ENCODE measurements at places on chromosomes 2 and 18.

DNA sequence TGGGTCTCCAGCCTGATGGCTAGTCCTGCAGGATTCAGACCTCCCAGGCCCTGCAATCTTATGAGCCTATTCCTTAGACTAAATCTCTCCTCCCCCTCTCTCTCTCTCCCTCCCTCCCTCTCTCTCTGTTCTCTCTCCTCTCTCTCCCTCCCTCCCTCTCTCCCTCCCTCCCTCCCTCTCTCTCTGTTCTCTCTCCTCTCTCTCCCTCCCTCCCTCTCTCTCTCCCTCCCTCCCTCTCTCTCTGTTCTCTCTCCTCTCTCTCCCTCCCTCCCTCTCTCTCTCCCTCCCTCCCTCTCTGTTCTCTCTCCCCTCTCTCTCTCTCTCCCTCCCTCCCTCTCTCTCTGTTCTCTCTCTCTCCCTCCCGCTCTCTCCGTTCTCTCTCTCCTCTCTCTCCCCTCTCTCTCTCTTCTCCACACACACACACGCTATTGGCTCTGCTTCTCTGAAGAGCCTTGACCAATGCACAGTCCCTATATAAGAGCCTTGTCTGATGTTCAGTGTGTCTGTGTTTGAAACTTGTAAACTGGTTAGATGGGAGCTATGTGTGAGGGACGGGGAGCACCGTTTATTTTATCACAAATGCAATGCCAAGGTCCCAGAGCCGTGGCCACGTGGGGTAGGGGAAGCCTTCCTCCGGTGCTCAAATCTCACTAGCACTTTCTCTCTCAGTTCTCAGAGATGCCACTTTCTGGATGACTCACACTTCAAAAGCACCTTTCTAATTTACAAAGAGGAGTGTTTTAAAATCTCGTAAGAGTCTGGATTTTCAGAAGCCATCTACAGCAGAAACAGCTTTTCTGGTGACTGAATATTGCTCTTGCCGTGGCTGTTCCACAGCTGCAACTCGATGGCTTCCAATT, 9.4 kb upstream of the PRLH start:
- no peak for DNase-seq

DNA sequence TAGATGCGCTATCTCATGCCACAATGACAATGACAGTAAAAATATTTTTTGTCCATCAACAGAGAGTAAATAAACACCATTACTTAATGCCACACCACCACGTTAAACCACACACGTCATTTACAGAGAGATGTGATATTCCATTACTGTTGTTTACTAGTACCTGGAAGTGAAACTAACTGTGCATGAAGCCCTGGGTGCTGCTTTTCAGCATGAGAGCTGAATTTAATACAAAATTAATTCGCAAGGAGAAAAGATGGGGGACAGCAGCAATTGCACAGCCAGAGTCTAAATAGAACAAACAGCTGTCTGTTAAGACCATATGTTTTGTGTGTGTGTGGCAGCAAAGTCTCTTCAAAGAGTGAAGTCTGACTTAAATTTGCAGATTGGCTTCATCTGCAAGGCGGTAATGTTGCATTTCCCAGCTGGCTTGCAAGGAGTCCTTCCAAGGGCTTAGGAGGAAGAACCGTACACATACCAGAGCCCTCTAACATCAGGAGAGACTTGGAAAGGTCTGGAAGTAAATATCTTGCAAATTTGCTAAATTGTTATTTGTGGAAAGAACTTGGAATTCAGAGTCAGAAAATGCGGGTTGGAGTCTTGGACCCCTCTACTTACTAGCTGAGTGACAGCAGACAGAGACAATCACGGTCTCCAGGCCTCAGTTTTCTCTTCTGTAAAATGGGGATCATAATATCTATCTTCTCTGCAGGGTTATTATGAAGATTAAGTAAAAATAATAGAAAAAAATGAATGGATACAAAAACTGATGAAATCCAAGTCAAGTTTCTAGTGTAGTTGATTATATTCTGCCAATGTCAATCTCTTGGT, 127.6 kb downstream of the ALPK2 start:
- no peak for DNase-seq

DNA sequence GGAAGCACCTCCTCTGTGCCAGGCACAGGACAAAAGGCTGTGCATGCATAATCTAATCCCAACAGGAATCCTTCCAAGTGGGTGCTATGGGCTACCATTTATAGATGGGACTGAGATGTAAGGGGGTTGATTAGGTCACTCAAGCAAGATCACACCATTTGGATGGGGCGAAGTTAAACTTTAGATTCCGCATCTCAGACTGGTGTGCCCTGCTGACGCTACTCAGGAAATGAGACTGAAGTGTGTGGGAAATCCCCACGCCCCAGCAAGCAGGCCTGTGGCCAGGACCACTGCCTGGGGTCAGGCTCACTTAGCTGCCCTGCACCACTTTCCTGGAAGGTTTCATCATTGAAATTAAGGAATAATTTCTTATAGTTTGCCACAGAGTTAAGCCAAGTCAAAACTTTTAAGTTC, 70.5 kb upstream of the PPP1CB start:
- no peak for DNase-seq

DNA sequence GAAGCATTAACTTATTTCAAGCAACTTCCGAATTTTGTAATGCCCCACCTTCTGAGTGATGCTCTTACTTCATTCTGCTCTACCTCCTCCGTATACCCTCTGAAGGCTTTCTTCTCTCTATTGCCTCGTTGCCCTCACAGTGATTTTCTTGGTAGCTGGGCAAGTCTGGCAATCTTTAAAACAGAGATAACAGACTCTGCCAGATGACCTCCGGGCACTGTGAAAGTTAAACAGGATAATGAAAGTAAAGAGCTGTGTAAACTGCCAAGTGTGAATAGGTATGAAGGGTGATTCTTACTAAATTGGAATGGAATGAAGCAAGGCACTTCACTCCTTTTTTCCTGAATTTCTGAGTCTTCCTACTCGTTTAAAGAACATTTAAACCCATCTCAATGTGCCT, 207.3 kb upstream of the GYPC start:
- no peak for DNase-seq

- no peak for DNase-seq
These were observed 25.1 kb downstream of the EFEMP1 start for GRCh38 chr2:55898386-55899040.

GRCh38 chr2:233384015-233384414, 29.7 kb downstream of the DGKD start:
- no peak for DNase-seq

- DNase-seq, result no peak
These were observed 1077.3 kb upstream of the TMEFF2 start for GRCh38 chr2:193272011-193272410.

GRCh38 chr2:161223139-161223732, 63.0 kb downstream of the TANK start:
- no peak for DNase-seq

DNA sequence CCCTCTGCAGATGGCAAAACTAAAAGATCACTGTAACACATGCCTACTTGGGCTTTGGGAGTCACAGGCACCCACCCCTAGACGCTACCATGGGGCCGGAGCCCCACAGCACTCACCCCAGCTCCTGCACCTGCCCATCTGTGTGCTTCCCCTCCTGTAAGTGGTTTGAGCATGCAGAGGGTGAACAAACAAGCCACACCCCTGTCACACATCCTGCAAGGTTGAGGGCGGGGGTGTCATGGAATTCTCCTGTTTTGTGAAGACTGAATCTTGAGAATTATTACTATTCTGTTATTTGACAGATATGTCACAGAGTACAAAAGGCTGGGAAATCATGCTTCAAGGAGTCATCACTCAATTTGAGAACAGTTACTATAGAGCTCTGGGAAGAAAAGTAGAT, 60.9 kb downstream of the RFTN2 start:
- DNase-seq, result no peak

- DNase-seq, result no peak
These were observed 108.2 kb upstream of the ERBB4 start for GRCh38 chr2:212646698-212647366.

DNA sequence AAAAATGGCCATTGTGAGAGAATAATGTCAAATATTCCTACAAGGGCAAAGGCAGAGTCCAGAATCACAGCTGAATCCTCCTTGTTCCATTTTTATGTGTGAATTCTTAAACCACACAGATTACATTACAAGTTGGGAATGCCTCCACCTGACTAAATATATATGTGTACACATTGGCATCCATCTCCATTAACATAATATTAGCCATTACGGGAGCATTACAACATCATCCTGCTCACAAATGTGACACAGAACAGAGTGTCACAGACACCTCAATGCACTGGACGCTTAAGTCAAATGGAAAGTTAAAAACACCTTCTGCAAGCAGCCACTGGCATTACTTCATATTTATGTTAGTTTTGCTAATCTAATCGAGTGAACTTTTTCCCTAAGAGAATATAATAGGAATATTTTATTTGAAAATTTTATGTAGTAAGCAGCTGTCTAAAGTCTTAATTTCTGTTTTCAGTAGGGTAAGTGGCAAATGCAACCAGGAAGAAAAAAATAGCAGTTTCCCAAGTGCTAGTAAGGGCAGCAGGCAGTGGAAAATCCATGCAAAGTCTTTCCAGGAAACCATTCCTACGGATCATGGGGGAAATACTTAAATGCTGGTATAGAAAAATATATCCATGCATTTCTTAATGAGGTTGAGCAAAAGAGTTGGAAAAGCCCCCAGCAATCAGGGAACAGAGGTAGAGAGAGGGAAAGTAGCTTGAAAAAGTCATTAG, 255.6 kb downstream of the OSR1 start:
- no peak for DNase-seq

DNA sequence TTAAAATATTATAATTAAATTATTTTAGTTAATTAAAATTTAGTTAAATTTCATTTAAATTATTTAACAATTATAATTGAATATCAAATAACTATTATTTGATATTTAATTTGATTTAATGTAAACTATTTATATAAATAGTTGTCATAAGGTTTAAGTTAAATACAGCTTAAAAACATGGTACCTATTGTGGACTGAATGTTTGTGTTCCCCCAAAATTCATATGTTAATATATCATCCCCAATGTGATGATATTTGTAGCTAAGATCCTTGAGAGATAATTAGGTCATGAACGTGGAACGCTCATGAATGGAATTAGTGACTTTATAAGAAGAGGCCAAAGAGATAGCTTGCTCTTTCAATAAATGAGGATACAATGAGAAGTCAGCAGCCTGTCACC, 505.7 kb upstream of the LRATD1 start:
- DNase-seq, result no peak

GRCh38 chr18:61608316-61608715, 275.1 kb downstream of the CDH20 start:
- DNase-seq, result no peak

- no peak for DNase-seq
These were observed 13.5 kb downstream of the ALPK2 start for GRCh38 chr18:58615140-58616132.

GRCh38 chr2:34664266-34664665, 1065.2 kb upstream of the FAM98A start:
- DNase-seq, result no peak

DNA sequence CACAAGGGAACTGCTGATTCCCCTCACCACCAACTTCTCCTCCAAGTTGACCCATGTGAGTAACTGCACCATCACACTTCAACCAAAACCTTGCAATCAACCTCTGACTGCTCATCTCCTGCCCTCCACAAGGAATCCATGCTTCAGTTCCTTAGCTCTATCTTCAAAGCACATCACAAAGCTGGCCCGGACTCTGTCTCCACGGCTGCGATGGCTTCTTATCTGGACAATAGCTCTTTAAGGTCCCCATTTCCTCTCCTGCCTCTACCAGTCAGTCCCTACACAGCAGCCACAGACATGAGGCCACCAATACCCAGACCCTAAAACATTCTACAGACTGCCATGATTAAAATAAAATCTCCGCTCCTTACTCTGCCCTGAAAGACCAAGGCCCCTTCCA, 25.7 kb downstream of the MBOAT2 start:
- DNase-seq, result no peak

DNA sequence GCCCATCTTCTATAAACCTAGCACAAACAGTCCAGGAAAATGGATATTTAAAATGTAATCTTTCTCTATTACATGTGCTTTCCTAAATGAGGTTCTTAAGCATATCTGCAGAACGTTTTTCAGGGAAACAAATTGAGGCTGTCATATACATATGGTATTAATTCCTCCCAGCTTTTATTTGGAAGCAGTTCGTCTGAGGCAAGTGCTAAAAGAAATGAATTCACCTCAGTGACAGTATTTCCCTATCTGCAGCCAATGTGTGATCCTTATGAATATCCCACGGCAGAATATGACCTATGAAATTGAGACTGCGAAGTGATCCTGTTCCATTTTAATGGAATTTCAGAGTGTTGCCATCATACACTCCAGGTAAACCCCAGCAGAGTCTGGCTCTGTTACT, 7.1 kb downstream of the MYOM1 start:
- DNase-seq, result no peak

Data from NCI-H1105 (cell line).